ENCODE measurements at places on chromosomes 7 and 10.

GRCh38 chr10:3095373-3096139 lies 28.2 kb downstream of the PFKP start:
- no peak for DNase-seq

GRCh38 chr7:48637382-48637781 lies 287.0 kb upstream of the CDC14C start:
- no peak for DNase-seq

GRCh38 chr7:78151229-78151628 lies 352.7 kb downstream of the PHTF2 start:
- no peak for DNase-seq

DNA sequence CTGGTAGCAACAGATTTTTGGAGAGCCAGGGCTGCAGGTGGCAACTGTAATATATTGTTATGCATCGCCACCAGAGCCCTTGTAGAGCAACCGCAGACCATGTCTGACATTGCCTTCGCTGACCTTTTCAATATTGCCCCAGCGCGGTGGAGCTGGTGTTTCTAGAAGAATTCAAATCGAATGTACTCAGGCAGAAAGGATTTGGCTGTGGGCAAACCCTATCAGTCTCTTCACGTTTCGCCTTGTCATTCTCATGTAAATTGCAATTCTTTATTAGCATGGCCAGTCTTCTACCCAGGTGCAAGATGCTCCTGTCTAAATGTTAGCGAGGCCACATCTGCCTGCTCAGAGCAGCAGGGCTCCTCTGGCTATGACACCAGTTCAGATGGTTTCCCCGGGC lies 490.2 kb upstream of the AUTS2 start:
- DNase-seq = no peak

- DNase-seq = no peak
Observed at GRCh38 chr10:65793738-65794425, 1132.0 kb upstream of the LRRTM3 start.

DNA sequence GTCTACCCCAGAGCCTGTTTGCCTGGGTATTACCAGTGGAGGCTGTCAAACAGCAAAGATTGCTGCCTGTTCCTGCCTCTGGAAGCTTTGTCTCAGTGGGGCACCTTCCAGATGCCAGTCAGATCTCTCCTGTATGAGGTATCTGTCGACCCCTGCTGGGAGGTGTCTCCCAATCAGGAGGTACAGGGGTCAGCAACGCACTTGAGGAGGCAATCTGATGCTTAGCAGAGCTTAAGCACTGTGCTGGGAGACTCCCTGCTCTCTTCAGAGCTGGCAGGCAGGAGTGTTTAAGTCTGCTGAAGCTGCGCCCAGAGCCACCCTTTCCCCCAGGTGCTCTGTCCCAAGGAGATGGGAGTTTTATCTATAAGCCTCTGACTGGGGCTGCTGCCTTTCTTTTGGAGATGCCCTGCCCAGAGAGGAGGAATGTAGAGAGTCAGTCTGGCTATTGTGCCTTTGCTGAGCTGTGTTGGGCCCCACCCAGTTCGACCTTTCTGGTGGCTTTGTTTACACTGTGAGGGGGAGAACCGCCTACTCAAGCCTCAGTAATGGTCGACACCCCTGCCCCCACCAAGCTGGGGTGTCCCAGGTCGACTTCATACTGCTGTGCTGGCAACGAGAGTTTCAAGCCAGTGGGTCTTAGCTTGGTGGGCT lies 62.2 kb downstream of the PPP1R9A start:
- no peak for DNase-seq

DNA sequence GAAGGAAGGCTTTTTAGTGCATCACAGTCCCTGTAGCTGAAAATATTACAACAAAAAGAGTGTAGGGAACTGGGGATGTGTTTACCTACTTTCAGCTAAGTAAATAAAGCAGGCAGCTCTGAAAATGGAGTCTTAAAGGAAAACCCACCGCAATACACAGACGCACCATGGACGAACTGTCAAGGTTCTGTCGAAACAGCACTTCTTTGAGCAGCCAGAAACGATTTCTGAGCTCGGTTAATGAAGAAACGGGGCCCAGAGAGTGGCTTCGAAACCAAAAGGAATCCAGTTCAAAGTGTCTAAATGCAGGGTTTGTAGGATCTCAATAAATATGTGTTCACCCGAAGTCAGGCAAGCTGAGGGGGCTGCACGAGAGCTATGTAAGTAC lies 275.4 kb upstream of the NEBL start:
- DNase-seq = no peak

DNA sequence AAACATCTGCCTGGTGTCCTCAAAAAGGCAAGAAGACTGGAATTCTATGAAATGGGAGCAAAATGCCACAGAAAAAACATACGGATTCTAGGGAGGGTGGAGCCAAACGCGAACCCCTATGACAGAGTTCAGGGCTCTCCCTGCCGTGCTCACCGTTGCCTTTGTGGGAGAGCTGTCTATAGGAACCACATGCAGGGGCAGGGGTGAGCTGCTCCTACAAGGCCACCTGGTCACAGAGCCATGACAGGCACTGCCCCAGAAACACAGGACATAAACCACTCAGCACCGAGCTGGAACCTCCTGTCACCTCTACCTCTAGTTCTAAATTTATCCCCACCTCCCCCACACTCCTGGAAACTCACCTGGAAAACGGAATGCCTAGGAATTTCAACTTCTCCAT lies 155.1 kb upstream of the ZNF32 start:
- no peak for DNase-seq

GRCh38 chr7:127872122-127872521 lies 159.1 kb downstream of the LRRC4 start:
- no peak for DNase-seq

DNA sequence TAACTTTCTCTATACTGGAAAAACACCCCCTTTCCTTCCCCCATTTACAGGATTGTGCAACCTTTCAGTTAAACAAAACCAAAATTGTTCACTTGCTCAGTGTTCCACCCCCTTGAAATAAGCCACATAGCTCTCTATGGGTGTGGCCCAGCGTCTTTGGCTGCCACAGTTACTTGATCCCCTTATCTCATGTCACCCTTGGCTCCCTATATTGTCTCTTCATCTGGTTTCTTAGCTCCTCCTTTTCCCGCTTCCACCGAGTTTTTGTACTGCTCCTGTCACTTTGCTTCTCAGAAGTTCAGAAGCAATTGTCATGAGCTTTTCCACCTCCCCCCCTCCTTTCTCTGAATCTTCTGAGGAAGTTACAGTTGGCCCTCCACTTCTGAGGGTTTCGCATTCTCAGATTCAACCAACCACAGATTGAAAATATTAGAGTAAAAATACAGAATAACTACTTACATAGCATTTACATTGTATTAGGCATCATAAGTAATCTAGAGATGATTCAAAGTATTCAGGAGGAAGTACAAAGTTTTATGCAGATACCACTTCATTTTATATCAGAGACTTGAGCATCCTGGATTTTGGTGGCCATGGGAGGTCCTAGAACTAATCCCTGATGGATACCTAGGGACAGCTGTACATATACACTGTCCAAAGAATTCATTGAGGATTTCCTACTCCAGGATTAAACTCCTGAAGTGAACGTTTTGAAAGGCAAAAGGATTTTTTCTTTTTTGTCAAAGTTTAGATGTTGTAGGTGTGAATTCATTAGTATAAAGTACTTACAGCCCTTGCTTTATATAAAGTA lies 60.4 kb downstream of the ADD3 start:
- DNase-seq = no peak

DNA sequence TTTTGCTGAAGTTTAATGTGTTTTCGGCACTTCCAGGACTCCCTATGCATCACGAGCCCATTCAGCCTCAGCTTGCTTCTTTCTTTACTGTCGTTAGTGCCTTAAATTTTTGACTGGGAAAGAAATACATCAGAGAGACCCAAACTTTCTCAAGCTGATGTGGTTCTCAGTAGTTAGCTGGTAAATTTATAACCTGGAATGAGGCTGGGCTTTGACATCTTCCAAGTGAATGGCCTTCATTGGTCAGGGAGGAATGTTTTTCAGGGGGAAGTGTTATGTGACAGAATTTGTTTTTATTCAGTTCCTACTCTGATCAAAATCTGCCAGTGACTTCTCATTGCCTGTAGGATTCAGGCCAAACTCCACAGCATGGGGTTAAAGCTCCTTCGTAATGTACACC lies 296.9 kb downstream of the SORCS3 start:
- DNase-seq = no peak
